ENCODE measurements at places on chromosomes 1 and 21. TPM values are rescaled to one million over a fixed set of nuclear protein-coding genes. Genes with fewer than 3 reads are reported as not detected.

Gene LRRIQ3
- 0.26 TPM for total RNA-seq

Gene AMY2A
- not detected for total RNA-seq

Gene IL24
- total RNA-seq, result not detected

Gene DVL1
- total RNA-seq, result 71.0 TPM

Gene TDRD5
- 0.33 TPM for total RNA-seq

Gene OR2T11
- not detected for total RNA-seq

DNA sequence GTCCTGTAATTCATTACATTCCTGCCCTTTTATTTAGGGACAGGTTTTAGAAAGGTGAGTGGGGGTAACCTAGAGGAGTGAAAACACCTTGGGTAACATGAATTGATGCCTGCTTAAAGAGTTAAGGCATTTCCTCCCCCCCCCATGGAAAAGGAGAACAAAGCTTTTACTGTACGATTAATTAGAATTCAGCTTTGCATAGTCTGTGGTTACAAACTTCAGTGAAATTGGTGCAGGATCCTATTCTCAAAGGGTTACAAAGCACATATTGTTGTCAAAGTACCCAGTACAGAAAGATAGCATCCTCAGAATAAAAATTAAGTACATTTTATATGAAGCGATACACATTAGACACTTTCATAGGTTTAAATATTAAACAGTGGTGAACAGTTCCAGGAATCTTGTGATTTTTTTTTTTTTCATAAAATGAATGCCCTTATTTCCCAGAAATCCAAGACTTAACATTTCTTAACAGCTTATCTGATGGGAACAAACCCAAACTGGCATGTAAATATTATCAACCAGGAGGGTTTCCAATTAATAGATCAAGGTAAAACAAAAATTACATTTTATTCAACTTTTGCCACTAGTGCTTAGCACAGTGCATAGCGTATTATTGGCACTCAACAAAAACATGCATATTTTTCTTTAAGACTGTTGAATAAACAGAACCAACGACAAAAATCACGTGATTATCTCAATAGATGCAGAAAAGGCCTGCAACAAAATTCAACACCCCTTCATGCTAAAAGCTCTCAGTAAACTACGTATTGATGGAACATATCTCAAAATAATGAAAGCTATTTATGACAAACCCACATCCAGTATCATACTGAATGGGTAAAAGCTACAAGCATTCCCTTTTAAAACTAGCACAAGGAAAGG is 172.7 kb downstream of the PDE4B start:
- DNase-seq, result no peak

DNA sequence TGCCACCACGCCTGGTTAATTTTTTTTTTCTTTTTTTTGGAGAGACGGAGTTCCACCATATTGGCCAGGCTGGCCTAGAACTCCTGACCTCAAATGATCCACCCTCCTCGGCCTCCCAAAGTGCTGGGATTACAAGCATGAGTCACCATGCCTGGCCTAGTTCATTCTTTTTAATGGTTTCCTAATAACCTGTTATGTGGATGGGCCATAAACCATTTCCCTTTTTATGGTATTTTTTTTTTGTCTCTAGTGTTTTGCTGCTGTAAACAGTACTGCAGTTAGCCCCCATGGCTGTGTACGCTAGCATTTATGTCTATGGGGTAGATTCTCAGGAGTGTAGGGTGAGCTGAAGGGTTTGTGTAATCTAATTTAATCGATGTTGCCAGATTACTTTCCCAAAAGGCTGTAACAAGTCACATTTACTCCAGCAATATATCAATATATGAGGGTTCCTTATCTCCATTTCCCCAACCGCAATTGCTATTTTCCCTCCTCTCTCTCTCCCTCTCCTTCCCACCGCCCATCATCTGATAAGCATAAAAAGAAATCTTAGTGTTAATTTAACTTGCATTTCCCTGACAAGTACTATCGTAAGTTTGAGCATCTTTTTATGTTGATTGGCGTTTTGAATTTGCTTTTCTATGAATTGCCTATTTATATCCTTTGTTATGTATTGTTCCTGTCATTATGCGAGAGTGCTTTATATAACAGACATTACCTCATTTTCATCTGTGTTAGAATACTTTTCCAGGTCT is 28.7 kb downstream of the RCSD1 start:
- DNase-seq, result no peak

GRCh38 chr1:29344336-29344735 is 108.0 kb downstream of the PTPRU start:
- no peak for DNase-seq

- no peak for DNase-seq
Measured at GRCh38 chr21:18152371-18152770, 92.3 kb upstream of the CHODL start.

DNA sequence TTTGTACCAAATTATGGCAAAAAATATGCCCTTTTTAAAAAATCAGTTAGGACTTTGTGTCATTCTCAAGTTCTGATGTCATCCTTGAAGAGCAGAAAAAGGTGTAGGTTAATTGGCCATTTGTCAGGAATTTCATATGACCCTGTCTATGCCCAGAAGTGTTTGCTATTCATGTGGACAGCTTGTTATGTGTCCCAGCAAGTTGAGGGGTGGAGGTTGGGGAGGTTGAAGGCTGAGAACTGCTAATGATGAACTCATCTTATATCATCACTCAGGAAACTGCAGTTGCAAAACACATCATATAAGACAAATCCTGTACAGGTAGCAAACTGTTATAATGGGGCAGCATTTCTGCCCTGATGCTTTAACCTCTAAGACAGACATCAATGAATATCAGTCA is 106.5 kb downstream of the PHTF1 start:
- DNase-seq, result no peak

DNA sequence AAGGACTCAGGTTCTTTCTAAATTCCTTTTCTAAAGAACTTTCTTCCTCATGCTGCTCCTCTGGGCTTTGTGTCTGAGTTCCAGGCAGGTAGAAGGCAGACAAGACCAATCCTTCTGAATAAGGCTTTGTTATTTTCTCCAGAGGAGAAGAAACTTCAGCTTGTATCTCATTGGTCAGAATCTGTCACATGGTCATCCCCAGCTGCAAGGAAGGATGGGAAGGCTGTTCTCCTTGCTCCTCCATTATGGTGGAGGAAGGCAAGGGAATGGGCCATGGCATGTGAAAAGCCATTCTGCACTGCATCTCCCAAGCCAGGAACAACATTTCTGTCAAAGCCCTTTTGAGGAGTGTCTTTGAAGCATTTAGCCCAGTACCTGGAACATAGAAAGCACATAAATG is 50.6 kb upstream of the NTPCR start:
- DNase-seq, result no peak

- DNase-seq, result no peak
Measured at GRCh38 chr21:26797878-26798456, 47.2 kb downstream of the ADAMTS1 start.

- no peak for DNase-seq
Measured at GRCh38 chr1:80891871-80892270, 908.9 kb upstream of the ADGRL2 start.

- DNase-seq, result no peak
Measured at GRCh38 chr1:222588135-222588534, 1.6 kb downstream of the TAF1A start.

DNA sequence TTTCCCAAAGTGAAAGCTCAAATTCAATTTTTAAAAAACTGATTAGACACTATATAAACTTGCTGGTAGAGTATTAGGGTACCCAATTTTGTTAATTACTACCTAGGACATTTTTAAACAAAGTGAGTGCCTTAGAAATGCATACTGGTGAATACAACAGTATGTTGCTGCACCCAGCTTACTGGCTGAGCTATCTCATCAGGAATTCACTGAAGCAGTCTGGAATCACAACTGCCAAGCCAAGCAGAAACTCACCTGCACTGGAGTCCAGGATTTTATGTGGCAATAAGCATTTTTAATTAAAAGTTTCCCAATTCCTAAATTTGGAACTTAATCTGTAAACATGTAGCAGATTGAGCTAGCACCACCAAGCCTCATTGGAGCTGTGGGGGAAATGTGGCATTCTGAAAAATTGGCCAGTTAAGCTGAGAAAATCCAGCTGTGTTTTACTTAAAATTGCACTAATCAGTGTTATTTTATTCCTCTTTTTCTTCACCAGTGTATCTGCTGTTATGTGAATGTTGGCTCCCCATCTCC is 61.8 kb downstream of the CLEC20A start:
- no peak for DNase-seq

GRCh38 chr1:22751124-22751531 is 40.5 kb downstream of the EPHB2 start:
- no peak for DNase-seq

Measured in H9 (cell line).